ENCODE measurements at places on chromosomes 2 and 18.

- DNase-seq: no peak
Measured at GRCh38 chr2:17328161-17328560, 190.1 kb downstream of the RAD51AP2 start.

- no peak for DNase-seq
Measured at GRCh38 chr2:40219141-40219540, 232.7 kb downstream of the SLC8A1 start.

- DNase-seq: no peak
Measured at GRCh38 chr2:65165558-65165957, 35.7 kb upstream of the RAB1A start.

DNA sequence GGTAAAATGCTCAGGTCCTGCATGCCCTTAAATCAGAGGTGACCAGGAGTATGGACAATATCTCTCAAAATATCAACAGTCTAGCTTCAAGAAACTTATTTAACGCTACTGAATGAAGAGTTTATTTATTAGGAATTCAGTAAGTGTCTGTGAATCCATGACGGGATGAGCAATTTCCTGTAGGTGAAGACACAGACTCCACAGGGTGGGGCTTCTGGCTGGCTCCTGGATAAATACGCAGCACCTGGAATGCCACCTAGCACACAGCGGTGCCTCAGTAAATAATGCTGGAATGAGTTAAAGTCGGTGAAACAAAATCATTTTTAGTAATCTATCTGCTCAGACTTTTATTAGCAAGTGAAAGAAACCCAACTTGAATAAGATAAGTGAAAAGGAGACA is 29.4 kb upstream of the MBP start:
- no peak for DNase-seq

GRCh38 chr18:3059272-3059671 is 46.3 kb upstream of the LPIN2 start:
- DNase-seq: no peak

DNA sequence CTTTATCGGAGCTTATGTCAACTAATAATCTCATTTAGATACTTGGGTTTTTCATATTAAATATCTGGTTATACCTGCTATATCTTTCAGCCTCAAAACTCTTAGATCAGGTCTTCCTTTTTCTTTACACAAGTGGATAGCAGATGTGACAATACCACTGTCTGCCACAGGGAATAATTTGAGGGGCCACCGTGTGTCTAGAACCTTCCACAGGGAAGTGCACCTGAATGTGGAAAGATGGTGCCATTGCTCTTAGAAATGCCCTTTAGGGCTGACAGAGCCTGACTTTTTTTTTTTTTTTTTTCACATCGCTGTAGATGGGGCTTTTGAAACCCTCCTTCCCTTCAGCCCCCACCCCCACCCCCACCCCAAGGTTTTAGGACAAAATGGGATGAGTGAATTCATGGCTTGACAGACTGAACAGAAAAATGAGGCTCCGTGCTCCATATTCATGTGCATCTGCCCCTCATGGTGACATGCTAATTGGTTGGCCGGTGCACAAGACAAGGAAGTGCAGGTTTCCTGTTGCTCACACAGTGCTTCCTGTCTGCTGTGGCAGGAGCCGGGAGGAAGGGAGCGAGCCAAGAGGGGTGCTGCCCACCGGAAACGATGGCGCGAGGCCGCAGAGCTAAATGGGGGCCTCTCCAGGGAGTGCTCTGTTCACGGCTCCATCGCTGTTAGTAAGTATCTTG is 246.0 kb downstream of the LDLRAD4 start:
- peak; percentile 43 for DNase-seq

DNA sequence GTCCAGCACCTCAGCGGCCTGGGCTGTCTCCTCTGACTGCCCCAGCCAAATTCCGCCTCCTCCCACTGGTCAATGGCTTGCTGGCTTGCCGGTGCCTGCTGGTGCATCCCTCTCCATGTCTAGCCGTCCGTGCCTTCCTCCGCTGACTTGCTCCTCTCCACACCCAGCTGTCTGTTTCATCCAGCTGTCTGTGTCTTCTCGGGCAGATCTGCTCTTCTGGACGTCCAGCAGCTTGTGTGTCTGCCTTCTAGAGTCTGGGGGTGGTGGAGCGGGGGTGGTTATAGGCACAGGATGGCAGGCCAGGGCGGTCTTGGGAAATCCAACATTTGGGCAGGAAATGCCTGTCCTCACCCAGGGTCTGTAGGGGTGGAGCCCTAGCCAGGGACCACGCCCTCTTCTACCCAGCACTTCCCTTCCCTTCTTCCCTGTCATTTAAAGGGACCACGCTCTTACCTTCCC is 369.2 kb downstream of the GALNT13 start:
- no peak for DNase-seq

DNA sequence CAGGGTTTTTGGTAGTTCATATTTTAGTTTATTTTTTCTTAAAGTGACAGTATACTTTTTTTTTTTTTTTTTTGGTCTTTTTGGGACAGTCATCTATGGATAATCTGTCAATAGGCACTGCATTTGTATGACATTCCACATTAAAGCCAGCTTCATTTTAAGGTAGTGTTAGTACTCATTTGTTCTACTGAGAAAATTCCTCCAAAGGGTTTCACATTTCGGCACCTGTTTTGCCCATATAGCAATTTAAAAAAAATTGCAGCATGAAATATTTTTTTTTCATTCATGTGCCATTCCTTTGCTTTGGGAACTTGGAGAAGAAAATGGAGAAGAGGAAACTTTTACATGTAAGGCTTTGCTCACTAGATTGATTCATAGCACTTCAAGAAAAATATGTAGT is 276.3 kb upstream of the TCF4 start:
- DNase-seq: no peak

DNA sequence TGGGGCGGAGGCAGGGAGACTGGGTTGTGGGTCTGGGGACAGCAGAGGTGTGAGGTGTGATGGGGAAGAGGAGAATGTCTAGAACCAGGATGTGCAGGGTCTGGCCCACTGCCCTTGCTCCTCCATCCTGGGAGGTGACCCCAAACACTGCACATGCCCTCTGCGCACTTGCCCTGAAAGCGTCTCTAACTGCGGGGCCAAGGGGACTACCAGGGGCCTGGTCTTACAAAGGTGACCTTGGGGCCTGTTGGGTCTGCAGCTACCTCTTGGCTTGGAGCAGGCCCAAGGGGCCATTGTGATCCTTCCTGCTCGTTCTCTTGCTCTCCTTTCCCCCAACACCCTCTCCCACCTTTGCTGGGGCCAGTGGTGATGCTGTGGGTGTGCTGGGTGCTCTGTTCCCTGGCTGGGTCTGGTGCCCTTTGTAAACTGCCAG is 48.0 kb upstream of the FAHD2A start:
- DNase-seq: no peak

GRCh38 chr2:26922405-26923188 is 47.8 kb upstream of the MAPRE3 start:
- DNase-seq: no peak

- DNase-seq: no peak
Measured at GRCh38 chr18:62954366-62954765, 239.0 kb downstream of the PHLPP1 start.

GRCh38 chr2:240990726-240991377 is 7.6 kb upstream of the SNED1 start:
- DNase-seq: no peak

DNA sequence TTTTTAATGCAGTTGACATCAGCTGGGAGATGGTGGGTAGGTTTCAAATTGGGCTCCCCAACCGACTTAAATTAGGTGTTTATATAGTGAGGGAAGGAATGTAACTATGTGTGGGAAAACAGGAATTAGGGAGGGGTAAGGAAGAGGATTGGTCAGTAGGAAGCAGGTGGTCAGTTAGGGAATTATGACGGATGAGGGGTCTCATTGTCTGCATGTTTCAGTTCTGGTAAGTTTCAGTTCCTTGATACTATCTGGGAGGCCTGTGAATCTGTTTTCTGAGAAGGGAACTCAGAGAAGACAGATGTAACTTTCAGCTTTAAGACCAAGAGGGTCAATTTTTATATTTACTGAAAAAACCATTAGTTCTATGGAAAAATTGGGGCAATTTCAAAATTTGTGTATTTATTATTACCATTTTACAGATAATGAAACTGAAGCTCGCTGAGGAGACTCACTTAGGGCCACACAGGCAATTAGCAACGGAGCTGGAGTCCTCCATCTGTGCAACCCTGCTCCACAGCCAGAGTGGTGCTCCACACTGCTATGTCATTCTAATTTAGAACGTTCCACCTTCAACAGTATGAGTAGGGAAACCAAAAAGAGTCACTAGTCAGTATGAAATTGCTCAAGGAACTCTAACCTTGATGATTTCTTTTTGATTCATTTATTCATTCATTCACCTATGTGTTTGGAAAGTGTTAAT is 36.0 kb upstream of the CCDC195 start:
- DNase-seq: no peak
